ENCODE measurements at places on chromosomes 7 and 10.

DNA sequence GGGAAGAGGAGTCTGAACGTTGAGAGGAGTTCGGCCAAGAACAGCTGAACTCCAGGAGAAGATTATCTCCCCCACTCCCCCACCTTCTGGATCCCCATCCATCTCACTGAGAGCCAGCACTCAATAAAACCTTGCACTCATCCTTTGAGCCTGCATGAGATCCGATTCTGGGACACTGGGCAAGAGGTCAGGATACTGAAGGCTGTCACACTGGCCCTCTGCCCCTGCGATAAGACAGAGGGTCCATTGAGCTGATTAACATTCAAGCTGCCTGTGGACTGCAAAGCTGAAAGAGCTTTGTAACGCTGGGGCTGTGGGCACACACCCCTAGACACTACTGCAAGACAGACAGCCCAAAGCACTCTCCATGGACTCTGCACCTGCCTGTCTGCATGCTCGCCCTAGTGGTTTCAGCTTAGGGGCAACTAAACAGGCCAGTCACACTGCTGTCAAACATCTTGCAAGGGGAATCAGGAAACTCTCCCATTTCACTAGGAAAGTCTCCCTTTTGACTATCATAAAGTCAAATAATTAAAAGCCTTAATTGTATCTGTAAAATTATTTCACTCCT is 42.3 kb upstream of the CNTNAP2 start:
- no peak for DNase-seq

DNA sequence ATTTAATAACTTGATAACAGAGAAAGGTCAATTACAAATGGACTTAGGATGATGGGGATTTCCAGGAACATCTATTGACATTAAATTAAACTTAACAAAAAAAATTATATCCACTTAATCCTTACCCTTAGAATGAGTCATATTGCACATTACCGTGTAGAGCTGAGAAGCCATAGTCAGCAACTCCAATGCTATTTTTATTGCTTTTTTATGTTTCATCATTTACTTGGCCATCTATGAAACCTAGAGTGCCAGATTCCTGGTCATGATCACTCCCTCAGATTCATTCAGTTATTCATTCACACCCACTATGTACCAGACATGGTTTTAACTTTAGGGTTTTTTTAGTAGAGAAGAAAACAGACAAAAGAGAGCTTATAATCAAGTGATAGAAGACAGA is 1180.4 kb downstream of the CNTNAP2 start:
- no peak for DNase-seq

DNA sequence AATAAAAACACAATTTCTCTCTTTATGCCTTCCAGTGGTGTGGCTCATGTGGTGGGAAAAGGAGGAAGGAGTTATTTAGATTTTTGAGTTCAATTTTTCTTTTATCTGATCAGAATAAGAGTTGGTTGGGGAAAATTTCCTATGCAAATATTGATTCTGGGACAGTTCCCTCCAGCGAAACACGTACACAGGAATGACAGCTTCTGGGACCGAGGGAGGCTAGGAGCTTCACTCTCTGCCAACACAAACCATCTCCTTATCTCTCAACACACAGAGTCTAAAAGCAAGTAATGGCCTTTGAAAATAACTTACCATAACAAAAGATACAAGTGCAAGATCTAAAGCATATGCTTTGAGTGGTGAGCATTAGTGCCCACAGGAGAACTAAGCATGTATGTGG is 122.7 kb downstream of the RAPGEF5 start:
- no peak for DNase-seq

GRCh38 chr7:152313831-152314604 is 121.8 kb downstream of the KMT2C start:
- no peak for DNase-seq

DNA sequence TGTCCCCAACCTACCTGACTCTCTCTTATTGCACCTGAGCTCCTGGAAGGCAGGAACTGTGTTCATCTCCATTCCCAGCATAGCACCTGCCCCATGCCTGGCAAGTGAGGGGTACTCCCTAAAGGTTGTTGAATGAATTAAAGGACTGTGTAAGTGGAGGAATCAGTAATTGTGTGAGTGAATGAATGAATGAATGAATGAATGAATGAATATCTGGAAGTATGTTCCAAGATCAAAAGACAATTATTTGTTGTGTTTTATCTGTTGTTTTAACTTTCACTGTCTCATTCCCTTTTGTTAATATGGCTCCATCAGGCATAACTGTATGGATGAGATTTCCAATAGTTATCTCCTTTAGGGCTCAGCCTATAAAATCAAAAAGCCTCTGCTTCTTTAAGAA is 4.0 kb downstream of the WIPF3 start:
- DNase-seq, result no peak

GRCh38 chr10:16987206-16987621 is 142.4 kb downstream of the CUBN start:
- DNase-seq, result no peak

DNA sequence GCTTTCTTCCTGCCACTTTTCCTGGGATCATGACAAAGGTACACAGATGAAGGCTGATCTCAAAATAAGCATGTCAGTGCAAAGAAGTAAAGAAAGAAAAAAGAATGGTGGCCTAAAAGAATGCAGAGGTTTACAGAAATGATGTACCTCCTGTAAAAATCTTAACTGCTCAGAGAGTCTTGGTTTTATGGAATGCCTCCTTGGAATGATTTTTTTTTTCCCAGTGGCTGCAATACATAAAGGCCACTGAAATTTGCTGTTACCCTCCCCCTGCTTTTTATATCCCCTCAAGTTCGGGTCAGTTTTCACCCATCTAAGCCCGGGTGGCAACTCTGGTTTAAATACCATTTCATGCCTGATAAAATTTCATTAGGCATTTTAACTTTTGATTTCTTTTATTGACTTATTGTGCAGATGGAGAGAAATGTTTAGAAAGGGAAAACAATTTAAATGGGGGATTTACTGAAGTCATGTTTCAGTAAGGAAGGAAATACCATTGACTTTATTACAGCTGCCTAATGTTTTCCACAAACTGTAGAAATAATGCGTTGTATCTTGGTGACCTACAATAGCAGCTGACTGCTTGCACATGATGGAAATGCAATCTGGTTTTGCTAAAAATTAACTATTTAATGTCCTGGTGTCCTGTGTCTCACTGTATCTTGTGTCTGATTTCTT is 102.5 kb downstream of the SAMD9 start:
- DNase-seq, result no peak

- DNase-seq, result no peak
These were observed 129.6 kb downstream of the GRM3 start for GRCh38 chr7:86773309-86773708.

- DNase-seq, result no peak
These were observed 19.5 kb downstream of the CACUL1 start for GRCh38 chr10:118735294-118735693.

DNA sequence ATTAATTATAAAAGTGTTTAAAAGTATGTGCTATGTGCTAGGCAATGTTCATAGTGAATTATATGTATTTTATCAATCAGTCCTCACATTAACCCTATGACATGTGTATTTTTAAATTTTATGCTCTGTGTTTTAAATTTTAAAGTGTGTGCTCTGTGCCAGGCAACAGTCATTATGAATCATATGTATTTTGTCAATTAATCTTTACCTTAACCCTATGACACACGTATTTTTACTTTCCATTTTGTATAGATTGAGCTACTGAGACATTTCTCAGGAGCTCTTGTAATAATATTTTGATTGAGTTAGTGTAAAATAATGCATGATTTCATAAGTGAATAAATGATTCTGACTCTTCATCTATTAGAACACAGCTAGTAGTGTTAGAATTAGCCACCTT is 117.8 kb downstream of the THSD7A start:
- no peak for DNase-seq

DNA sequence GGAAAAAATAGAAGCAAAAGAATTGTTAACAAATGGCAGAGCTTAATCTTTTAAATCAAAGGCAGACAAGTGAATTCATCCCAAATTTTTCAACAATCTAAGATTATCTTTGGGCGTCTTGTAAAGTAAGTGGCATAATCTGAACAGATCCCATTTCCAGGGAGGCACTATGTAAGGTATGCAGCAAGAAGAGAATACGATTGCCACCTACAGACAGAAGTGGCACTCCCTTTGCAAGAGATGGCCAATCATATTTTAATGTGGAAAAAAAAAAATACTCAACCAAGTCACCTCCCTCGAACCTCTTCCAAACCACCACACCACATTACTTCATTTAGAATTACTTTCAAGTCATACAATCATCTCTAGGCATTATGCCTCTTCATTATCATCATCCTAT is 4.0 kb downstream of the GFRA1 start:
- no peak for DNase-seq

DNA sequence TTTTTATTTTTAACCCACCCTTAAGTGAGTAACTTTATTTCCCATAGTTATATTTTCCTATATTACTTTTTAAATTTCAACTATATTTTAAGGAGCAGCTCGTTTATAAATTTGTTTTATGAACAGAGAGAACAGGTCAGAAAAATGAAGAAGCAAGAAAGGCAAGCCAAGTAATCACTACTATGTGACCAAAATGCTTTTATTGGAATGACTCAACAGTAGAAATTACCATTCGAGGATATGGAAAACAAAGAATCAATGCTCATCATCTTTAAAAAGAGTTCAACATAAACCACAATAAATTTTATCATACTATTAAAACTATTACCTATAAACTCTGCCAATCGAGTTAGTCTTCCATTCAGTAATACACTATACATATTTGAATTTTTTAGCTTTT is 7.6 kb downstream of the HERC4 start:
- DNase-seq, result no peak

- DNase-seq, result peak; percentile 66
These were observed 41.8 kb downstream of the BLNK start for GRCh38 chr10:96229568-96230030.

DNA sequence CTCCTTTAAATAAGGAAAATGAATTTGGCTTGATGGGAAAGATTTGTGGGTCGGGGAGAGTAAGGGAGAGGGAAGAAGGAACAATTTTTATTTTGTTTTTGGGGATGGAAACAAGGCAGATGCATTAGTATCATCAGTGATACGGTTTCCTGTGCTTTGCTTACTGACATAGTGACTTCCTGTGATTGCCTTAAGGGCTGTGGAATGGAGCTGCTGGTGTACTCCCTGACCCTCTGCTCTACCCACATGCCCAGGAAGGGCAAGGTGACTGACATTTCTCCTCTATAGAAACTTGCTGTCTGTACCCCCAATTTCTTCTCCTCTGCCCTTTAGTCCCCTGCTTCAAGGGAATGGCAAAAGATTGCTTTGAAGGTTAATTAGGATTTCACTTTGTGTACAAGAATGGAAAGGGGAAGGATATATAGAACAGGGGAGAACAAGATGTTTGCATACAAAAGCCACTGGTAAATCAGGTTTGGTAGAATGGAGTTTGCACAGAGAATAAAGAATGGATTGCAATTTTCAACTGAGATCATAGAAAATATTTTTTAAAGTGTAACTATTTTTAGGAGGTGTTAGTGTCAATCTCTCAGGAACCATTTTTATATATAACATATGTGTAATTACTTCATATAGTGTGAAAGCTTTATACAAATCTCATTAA is 129.0 kb upstream of the AGR3 start:
- DNase-seq, result no peak

DNA sequence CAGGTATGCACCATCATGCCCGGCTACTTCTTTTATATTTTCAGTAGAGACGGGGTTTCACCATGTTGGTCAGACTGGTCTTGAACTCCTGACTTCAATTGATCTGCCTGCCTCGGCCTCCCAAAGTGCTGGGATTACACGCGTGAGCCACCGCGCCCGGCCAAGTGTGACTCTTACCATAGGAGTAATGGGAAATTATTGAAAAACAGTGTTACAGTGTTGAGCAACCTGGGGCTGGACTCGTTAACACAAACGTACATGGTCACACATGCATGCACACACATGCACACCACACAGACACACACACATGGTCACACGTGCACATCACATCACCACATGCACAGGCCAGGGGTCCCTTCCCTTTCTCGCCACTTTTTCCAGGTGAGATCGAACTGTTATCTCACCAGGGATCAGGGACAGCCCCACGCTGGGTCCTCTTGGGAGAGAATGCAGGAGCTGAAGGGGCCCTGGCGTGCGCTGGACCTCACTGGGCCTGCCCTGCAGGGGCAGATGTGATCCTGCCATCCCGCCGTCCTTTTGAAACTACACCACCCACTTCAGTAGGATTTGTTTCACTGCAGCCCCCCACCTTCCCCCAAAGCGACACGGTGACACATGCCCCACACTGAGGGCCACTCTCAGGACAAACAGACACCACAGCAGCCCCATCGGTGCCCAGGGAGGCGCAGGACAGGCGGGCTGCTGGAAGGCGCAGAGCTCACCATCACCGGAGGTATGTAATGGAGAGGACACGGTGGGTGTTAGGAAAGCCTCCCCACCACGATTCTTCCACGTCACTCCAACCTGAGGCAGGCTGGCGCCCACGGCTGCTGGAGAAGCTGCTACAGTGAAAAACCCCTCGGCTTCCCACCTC is 10.2 kb downstream of the RADIL start:
- no peak for DNase-seq

GRCh38 chr7:82816272-82816671 is 346.4 kb downstream of the PCLO start:
- DNase-seq, result no peak

GRCh38 chr10:10500937-10501336 is 516.7 kb upstream of the CELF2 start:
- DNase-seq, result no peak

- no peak for DNase-seq
These were observed 266.6 kb downstream of the POLR1F start for GRCh38 chr7:19442016-19442785.

DNA sequence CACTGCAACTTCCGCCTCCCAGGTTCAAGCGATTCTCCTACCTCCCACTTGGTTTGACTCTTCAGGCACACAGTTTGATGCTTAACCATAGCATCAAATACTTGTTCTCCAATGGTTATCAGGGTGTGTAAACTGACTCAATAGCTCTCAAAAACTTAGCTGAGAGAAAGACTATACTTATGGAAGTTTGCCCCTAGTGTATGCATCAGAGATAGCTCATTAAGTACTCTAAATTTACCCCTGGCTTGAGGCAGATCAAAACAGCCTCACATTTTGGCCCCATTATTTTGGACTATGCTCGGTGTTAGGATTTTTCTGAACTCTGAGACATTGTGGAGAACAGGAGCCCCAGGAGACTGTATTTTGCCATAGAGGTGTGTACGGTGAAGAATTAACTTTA is 40.8 kb upstream of the SLC35B4 start:
- no peak for DNase-seq

GRCh38 chr7:30924624-30925023 is 13.0 kb downstream of the AQP1 start:
- no peak for DNase-seq

- DNase-seq, result no peak
These were observed 32.5 kb upstream of the DOCK1 start for GRCh38 chr10:126872768-126873167.

- DNase-seq, result no peak
These were observed 146.3 kb upstream of the NPS start for GRCh38 chr10:127402596-127403409.

DNA sequence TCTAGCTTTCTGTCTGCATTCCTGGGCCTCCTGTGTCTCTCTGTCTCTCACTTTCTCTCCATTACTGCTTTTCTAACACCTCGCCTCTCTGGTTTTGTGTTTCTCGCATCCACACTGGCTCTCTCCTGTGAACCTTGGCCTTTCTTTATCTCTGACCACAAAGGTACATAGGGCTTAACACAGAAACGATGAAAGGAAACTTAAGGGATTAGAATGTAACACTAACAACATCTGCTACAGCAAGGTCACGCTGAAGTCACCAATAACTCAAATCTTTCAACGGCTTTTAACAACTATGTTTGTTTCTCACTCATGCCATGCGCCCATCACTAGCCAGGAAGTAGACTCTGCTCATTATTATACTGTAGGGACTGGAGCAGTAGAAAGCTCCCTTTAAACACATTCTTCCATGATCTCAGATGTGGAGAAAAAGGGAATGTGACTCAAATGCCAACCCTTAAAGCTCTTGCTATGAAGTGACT is 9.3 kb upstream of the OR6V1 start:
- DNase-seq, result no peak
